ENCODE measurements at places on chromosomes 1 and 21. TPM values are rescaled to one million over a fixed set of nuclear protein-coding genes. Genes with fewer than 3 reads are reported as not detected.

- no peak for DNase-seq
- H3K27me3 ChIP-seq: no peaks in the 10 kb centered on the region
- H3K4me1 ChIP-seq: no peaks in the 10 kb centered on the region
- no peak overlapping the region for H3K27ac ChIP-seq
- H3K4me3 ChIP-seq: no peak overlapping the region
Measured at GRCh38 chr1:244955661-244956060, 91.3 kb upstream of the HNRNPU start.

SH2D1B gene
- 0.10 TPM for polyA plus RNA-seq

GRCh38 chr1:23202263-23202749 lies 15.0 kb downstream of the HTR1D start:
- H3K27ac ChIP-seq: no peak overlapping the region
- no peaks in the 10 kb centered on the region for H3K27me3 ChIP-seq
- H3K4me3 ChIP-seq: no peak overlapping the region
- no peak for DNase-seq
- no peaks in the 10 kb centered on the region for H3K4me1 ChIP-seq

RGS7 gene
- polyA plus RNA-seq: not detected

GRCh38 chr1:4690951-4691675 lies 36.7 kb downstream of the AJAP1 start:
- no peaks in the 10 kb centered on the region for H3K36me3 ChIP-seq
- H3K27ac ChIP-seq: no peak overlapping the region
- H3K27me3 ChIP-seq: no peaks in the 10 kb centered on the region
- no peaks in the 10 kb centered on the region for H3K4me1 ChIP-seq
- H3K4me3 ChIP-seq: no peak overlapping the region
- DNase-seq: no peak

- H3K27ac ChIP-seq: no peak overlapping the region
- no peaks in the 10 kb centered on the region for H3K27me3 ChIP-seq
- DNase-seq: no peak
Measured at GRCh38 chr1:204673909-204674649, 11.5 kb downstream of the LRRN2 start.

GRCh38 chr1:184664042-184664660 lies 90.5 kb downstream of the EDEM3 start:
- H3K27ac ChIP-seq: no peak overlapping the region
- H3K36me3 ChIP-seq: no peaks in the 10 kb centered on the region
- H3K4me3 ChIP-seq: no peak overlapping the region
- DNase-seq: peak; percentile 20

All from CD8-positive, alpha-beta memory T cell (primary cell).